ENCODE measurements at places on chromosomes 11 and 22. TPM values are rescaled to one million over a fixed set of nuclear protein-coding genes. Genes with fewer than 3 reads are reported as not detected.

Gene APOA1
- 0.46 TPM for total RNA-seq

Gene SAA4
- not detected for total RNA-seq

Gene CCDC89
- 6.4 TPM for total RNA-seq

Gene FXYD6
- total RNA-seq: 15.9 TPM

Gene RAG2
- not detected for total RNA-seq

Gene NPAS4
- not detected for total RNA-seq

Gene FAM180B
- total RNA-seq: 0.51 TPM

Gene SUSD2
- total RNA-seq: 3.9 TPM

Gene OR56A5
- not detected for total RNA-seq

Gene FJX1
- 1.7 TPM for total RNA-seq

Gene CCDC157
- 2.2 TPM for total RNA-seq

Gene NRIP3
- 0.20 TPM for total RNA-seq

Gene RAG1
- 1.9 TPM for total RNA-seq

Gene PTPN5
- 0.17 TPM for total RNA-seq

Gene DRICH1
- 1.9 TPM for total RNA-seq

Gene MUC2
- total RNA-seq: 1,246 TPM

Gene CLDN5
- 22.0 TPM for total RNA-seq

Gene SYT12
- 0.09 TPM for total RNA-seq

Gene DDTL
- 4.0 TPM for total RNA-seq

Gene IGSF22
- total RNA-seq: 1.5 TPM

Gene MPPED2
- total RNA-seq: 0.64 TPM

Gene TMEM132A
- total RNA-seq: 11.8 TPM

Data from mucosa of descending colon (tissue), 3 donors.